Stimulated activated CD4-positive, alpha-beta T cell treated with anti-CD3 and anti-CD28 coated beads, Interleukin-2, amount 100 ng/mL, for 48 hours (primary cell): ENCODE measurements at places on chromosomes 7 and 10.

DNA sequence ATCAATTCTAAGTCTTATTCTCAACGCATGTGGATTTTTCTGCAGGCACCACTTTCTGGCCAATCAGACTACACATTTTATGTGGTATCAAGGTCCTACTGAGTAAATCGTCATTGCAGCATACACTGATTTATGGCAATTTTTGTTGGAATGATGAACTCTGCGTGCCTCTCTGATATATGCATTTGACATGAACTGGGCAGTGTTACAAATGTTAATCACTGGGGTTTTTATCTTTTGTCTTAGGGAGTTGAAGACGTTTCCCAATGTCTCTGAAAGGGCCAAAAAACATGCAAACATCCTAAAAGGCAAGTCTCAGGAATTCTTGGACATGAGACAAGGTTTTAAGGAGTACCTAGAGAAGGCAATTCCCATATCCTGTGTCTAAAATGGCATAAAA, 809.5 kb upstream of the CELF2 start:
- no peak for DNase-seq

DNA sequence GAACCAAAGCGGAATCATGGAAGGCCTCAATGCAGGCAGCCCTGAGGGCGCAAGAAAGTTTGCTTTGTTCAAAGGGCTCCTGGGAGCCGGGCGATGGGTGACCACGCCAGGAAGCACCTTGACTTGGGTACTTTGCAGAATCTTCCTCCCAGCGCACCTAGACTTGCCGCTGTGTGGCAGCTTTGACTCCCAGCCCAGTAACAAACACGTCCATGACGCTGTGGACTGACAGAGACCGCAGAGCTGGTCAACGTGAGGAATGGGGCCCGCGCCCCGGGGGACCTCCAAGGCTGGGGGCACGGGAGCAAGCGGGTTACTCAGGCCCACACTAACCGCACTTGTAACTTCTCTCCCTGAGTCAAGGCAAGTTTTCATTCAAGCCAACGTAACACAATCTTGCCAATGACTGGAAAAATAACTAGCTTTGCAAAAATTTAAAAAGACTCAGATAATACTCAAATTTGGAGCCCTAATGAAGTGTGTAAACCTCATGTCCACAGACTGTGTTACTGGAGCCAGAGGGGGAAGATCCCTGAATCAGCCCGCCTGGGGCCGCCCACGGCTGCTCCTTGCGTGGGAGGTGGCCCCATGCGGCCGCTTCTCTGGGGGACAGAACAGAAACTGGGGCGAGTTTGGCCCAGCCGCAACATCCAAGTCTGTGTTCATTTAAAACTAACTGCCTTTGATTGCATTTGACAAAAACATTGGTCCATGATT, 130.8 kb downstream of the DNAJB6 start:
- no peak for DNase-seq

DNA sequence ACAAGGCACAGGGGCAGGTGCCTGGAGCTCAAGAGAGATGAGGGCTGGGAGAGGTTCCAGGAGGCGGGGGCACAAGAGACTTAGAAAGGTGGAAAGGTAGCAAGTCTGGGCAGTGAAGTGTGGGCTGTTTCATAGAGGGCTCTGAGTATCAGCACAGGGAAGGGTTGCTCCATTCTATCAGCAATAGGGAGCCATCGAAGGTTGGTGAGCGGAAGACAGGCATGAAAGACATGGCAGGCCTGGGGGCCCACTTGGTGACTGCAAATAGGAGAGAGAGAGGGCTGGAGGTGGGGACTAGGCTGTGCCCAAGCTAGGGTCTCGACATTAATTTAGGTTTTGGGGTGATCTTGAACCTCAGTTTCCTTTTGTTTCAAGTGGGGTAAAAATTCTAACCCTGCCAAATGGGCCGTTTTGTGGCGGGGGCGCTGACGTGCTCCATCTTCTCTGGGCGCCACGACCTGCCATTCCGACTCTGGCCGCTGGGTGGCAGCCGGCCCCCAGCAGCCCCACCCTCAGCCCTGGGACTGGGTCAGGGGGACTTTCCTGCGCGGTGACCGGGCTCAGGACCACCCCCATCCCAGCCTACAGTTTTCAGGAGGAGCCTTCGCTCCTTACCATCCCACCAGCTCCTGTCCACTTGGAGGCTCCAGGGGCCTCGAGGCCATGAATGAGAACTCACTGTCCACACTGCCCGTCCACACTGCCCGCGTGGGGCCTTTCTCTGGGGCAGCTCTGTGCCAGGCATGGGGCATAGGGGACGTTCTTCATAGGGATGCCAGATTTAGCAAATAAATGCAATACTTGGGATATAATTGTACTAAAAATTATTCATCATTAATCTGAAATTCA, 37.2 kb upstream of the PCBD1 start:
- DNase-seq = peak; percentile 59

DNA sequence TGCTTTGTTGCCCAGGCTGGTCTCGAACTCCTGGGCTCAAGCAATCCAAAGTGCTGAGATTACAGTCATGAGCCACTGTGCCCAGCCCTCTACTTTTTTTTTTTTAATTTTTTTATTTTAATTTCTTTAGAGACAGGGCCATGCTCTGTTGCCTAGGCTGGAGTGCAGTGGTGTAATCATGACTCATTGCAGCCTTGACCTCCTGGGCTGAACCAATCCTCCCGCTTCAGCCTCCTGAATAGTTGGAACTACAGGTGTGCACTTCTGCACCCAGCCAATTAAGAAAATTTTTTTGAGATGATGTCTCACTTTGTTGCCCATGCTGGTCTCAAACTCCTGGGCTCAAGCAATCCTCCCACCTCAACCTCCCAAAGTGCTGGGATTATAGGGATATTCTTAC, 528.6 kb downstream of the GATA3 start:
- DNase-seq = no peak

- DNase-seq = no peak
Observed at GRCh38 chr10:115355162-115355760, 262.1 kb downstream of the ATRNL1 start.

DNA sequence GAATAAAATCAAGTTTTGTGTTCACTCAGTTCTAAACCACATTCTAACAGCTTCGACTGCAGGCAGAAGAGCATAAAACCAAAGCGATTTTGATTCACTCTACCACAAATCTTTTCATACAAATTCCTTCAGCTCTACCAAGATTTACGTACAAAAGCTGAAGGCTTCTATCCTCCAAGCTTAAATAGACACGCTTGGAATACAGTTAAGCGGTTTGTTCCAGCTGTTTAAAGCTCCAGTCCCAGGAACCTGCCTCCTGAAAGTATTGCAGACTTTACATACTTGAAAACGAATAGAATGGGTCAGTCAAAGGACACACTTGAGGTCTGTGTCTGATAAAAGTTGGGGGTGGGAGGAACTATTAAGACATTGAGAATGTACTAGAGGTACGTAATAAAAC, 102.9 kb downstream of the MPP7 start:
- DNase-seq = no peak

GRCh38 chr7:2445047-2445446, 31.2 kb downstream of the GRIFIN start:
- DNase-seq = no peak

- DNase-seq = no peak
Observed at GRCh38 chr10:69239816-69240434, 19.8 kb downstream of the HKDC1 start.

DNA sequence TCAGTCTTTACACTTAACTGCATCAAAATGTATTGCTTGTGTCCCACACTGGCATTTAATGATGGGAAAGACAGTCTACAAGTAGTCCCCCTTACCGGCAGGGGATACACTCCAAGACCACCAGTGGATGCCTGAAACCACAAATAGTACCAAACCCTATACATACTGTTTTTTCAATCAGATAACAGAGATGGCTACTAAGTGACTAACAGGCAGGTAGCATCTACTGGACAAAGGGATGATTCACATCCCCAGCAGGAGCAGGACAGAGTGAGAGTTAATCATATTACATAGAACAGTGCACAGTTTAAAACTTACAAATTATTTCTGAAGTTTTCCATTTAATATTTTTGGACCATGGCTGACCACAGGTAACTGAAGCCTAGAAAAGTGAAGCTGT, 13.2 kb downstream of the TMEM243 start:
- DNase-seq = no peak

- no peak for DNase-seq
Observed at GRCh38 chr7:92648067-92648466, 57.9 kb upstream of the FAM133B start.

DNA sequence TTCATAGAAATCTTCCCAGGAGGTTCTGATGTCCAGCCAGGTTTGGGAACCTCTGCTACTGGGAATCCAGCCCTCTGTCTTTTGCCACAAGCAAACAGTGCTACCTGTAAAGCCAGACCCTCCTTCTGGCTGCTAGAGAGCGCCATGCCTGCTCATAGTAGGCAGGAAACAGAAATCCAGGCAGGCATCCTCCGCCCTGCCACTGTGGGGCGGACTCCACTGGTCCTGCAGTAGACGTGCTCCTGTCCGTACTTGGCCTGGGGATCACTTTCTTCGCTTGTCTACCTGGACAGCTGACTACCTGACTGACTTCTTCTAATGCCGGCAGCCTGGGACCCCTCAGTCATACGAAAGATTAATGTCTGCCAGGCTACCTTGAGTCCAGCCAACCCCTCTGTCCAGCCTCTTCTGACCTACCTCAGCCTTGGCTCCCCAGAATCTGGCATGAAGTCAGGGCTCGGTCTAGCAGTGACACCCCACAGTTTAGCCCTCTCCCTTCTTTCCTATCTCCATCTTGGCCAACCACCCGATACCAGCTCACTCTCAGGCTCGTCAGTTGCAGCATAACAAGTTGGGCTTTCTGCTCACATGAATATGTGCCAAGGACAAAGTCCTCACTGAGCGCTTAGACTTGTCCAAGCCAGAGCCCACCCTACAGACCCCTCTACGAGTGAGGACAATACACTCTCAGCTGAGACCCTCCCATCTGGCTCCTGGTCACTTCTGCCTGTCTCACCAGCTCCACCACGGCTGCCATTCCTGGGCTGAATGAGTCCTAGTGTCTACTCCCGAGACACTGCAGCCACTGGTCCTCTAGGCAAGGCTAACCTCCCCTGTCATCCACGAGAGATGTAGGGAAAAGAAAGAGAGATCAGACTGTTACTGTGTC, 43.9 kb upstream of the OPALIN start:
- no peak for DNase-seq

- no peak for DNase-seq
Observed at GRCh38 chr7:107824858-107825257, 21.8 kb upstream of the SLC26A3 start.

DNA sequence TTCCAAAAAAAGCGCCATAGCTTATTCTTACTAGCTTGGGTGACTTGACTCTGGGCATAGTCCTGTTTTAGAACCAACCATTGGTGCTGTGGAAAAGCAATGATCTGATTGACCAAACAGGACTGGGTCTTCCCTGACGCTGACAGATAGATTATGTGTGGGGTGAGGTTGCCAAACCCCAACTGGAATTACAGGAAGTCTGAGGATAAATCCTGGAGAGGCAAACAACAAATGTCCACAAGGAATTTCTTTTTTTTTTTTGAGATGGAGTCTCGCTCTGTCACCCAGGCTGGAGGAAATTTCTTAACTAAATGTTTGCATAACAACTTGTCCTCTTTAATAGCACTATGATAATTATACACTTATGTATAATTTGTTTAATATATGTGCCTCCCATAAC, 19.2 kb downstream of the GCC1 start:
- no peak for DNase-seq

DNA sequence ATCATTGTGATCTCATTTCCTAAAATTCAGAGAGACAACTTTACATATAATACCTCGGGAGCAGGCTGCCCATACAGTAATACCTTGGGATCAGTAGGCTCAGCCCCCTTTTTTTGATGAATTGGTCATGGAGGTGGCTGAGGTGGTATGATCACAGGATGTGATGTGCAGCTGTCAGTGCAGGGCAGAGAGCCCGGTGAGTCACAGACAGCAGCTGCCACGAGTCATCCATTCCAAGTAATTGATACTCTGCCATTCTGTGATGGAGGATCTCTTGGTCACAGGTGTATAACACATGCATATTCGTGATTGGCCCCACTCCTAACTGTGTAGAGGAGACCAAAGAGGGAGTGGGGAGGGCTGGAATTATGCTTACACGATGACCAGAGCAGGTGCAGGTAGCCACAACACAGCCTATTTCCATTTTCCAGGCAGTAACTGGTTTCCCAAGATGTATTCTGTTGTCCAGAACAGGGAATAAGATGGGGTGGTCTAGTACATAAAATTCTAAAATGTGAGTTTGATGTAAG, 14.1 kb downstream of the NRCAM start:
- DNase-seq = peak; percentile 14

- DNase-seq = no peak
Observed at GRCh38 chr10:33332183-33333065, 2.0 kb downstream of the NRP1 start.

DNA sequence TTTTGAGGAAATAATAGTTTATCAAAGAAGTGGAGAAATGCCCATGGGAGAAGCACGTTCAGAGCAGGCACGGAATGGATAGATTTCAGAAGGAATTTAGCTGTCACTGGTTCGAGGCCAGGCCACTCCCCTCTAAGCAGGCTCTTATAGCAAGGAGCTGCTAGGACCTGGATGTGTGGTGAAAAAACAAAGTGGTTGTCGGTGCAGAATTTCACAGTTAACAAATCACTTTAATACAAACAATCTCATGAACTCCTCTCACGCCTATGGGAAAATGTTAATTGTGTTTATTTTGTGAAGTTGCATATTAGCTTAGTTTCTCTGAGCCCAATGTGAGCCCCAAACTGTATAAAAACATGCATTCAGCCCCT, 176.3 kb downstream of the PKD1L1 start:
- DNase-seq = no peak

DNA sequence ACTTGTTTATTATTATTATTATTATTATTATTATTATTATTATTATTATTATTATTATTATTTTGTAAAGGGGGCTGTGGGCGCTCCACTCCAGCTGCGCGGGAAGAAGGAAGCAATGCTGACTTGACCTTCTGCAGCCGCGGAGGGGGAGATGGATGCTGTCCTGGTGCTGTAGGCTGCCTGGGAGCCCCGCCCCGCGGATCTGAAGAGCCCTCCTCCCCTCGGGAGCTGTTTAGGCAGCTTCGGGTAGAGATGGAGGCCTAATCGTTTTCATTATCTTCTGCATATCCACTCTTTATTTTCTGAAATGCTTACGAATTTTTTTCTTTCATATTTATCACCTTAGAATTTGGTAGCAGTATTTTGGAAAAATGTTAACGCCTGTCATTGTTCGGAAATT, 101.2 kb upstream of the KLF6 start:
- DNase-seq = no peak

DNA sequence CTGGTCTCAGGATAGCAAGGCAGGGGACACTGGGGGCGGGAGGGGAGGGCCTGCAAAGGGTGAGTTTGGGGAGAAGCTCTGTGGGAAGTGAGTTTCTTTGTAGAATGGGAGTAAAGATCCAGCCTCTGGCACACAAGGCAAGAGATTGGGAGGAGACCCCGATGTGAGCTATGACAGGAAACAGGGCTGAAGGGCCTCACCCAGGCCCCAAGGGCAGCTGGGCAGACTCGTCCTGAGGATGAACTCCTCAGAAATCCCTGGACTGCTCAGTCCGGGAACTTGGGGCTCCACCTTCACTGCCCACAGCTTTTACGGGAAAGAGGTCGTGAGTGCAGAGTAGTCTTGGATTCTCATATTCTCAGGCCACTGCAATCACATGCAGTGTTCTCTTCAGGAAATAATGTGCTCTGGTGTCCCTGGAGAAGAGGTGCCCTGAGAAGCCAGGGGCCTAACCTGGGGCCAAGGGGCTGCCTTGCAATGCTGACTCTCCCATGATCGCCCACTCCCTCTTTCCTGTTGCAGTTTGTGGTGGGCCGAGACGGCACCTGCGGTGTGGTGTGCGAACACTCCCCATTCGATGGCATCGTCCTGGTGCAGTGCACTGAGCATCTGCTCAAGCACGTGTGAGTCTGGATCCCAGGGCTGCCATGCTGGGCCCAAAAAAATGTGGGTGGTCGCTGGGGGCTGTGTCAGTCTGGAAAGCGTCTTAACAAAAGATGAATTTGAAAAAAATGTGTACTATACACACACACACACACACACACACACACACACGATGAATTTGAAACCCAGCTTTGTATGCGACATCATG, 31.3 kb upstream of the C10orf53 start:
- no peak for DNase-seq
